Activated CD4-positive, alpha-beta T cell treated with anti-CD3 and anti-CD28 coated beads, Interleukin-2, amount 10 ng/mL, durations not matched to agents 24 days and 14 days (primary cell): ENCODE measurements at places on chromosomes 2 and 18. TPM values are rescaled to one million over a fixed set of nuclear protein-coding genes. Genes with fewer than 3 reads are reported as not detected.

GRCh38 chr2:27754831-27755230, 16.7 kb upstream of the MRPL33 start:
- peak overlapping the region; percentile 37 for H3K27ac ChIP-seq
- no peaks in the 10 kb centered on the region for H3K36me3 ChIP-seq
- H3K4me1 ChIP-seq = peaks cover 8% of the 10 kb centered on the region

DNA sequence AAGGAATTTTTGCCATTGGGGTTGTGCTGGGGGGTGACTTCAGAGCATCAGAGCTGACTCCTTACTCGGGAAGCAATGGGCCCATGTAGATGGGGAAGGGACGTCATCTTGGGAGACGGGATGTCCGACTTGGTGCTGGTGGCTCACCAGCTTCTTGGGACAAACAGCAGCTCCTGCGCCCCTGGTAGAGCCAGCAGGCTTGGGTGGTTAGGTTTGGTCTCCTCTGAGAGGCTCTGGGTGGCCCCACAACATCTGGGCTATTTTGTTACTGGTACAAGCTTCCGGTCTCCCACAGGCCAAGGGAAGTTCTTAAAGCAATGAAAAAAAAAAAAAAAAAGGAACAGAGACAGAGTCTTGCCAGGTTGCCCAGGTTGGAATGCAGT, 1.8 kb downstream of the NGEF start:
- no peak overlapping the region for H3K27ac ChIP-seq
- no peak overlapping the region for H3K4me3 ChIP-seq
- H3K4me1 ChIP-seq = no peaks in the 10 kb centered on the region
- DNase-seq = no peak

- no peak overlapping the region for H3K27ac ChIP-seq
- no peaks in the 10 kb centered on the region for H3K4me1 ChIP-seq
- no peaks in the 10 kb centered on the region for H3K36me3 ChIP-seq
- H3K4me3 ChIP-seq = no peak overlapping the region
- no peaks in the 10 kb centered on the region for H3K27me3 ChIP-seq
Observed at GRCh38 chr18:32884543-32884942, 111.7 kb upstream of the KLHL14 start.

GRCh38 chr2:54076586-54076985, 38.8 kb upstream of the ACYP2 start:
- no peak overlapping the region for H3K4me3 ChIP-seq
- H3K27ac ChIP-seq = no peak overlapping the region
- no peak for DNase-seq
- H3K36me3 ChIP-seq = no peaks in the 10 kb centered on the region
- H3K27me3 ChIP-seq = no peaks in the 10 kb centered on the region
- H3K4me1 ChIP-seq = peaks cover 9% of the 10 kb centered on the region

DNA sequence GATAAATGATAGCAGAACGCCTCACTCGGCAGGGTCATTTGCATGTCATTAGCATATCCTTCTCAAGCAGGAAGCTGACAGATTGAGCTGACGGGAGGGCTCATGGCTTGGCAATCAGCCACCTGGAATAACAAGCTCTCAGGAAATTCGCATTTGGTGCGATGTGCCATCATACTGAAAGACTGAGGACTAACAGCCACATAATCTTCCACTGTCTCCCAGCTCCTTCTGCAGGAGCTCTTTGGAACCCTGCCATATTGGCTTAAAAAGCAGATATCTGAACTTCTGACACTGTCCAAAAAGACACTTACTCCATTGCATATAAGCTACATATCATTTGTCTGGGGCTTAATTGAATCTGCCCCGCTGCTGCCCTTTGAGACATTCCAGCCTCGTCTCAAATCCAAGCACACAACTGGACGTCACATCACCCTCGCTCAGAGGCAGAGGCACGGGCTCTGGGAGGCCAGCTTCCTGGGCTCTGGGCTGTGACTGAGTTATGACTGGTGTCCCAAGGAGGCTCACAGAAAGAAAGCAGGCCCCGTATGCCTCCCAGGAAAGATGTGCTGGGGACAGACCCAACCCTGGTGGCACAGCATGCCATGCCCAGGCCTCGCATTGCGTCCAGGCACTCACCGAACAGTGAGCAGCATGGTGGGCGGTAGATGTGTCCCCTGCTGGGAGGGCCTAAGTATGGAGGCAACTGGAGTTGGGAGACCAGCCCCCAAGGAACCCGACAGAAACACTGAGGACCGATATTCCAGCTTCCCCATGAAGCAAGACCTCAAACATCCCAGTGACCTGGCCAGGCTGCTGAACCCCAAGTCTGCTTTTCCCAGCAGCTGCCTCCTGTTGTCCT, 228.0 kb downstream of the ATAD2B start:
- no peak overlapping the region for H3K4me3 ChIP-seq
- DNase-seq = no peak
- no peak overlapping the region for H3K27ac ChIP-seq
- H3K27me3 ChIP-seq = no peaks in the 10 kb centered on the region

COL4A4 gene
- total RNA-seq = not detected in 2 replicates

SLC30A3 gene
- 1.4 and 2.2 TPM in 2 replicates for total RNA-seq

DNA sequence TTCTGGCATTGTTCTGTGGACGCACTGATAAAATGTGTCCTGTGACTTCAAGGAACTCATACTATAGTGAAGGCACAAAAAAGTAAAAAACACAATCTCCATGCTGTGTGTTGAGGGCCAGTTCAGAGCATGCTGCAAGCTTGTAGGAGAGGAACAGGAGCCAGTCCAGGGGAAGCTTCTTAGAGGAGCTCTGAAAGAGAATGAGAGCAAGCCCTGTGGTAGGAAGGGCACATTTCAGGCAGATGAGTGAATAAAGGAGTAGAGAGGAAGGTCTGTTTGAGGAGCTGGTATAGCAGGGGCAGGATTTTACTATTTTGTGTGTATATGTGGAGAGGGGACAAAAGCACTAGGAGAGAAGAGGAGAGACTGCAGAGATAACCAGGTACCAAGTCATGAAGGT, 478.3 kb downstream of the ZEB2 start:
- no peak for DNase-seq
- H3K36me3 ChIP-seq = no peaks in the 10 kb centered on the region
- H3K4me3 ChIP-seq = no peak overlapping the region
- H3K27me3 ChIP-seq = no peaks in the 10 kb centered on the region

- H3K27me3 ChIP-seq = no peaks in the 10 kb centered on the region
- H3K27ac ChIP-seq = peak overlapping the region; percentile 75
- peak overlapping the region; percentile 1 for H3K4me3 ChIP-seq
- DNase-seq = peak; percentile 84
- no peaks in the 10 kb centered on the region for H3K36me3 ChIP-seq
Observed at GRCh38 chr2:68714866-68715265, 19.7 kb upstream of the ARHGAP25 start.

DNA sequence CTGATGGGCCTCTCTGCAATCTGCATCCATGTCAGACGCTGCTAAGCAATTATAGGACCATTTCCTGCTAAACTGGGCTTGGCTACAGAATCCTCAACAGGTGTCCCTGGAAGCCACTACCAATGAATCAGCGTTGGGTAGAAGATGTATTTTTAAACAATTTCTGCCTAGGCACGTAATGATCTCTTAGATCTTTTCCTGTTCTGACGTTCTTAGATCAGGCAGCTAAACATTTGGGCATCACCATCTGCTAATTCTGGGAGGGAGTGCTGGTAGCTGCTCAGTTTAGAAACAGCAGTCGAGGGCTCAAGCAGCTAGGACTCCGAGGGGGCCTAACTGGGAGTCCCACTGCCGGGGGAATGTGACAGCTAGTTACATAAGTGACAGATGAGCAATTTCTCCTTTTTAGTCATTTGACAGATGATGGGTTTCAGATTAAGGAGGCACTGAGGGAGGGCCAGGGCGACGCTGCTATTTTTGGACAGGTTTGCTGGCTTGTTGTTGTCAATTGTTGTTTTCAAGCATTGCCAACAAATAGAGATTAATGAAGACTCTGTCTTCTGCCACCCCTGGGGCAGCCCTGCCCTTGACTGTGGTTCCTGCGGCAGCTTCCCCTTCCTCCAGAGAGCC, 92.7 kb downstream of the MRO start:
- DNase-seq = no peak
- H3K4me3 ChIP-seq = no peak overlapping the region
- H3K27ac ChIP-seq = no peak overlapping the region
- H3K27me3 ChIP-seq = no peaks in the 10 kb centered on the region
- H3K36me3 ChIP-seq = no peaks in the 10 kb centered on the region

C2orf66 gene
- 0.17 and 0.33 TPM in 2 replicates for total RNA-seq

DNA sequence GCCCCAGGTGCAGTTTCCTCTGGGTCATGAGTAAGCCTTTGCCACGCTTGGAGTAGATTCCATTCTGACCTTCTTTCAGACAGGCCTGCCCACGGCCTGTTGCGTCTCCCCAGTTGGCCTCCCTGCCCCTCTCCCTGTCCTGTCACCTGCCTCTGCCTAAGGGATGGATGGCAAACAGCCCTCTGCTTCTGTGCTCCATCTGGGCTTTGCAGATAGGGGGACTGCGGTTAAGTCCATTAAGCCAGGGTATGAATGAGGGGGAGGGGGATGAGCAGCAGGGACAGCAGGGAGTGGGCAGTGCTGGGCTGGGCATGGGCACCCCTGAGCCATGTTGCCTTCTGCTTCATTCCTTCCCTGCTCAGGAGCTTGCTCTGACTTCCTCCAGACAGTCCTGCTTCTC, 37.6 kb upstream of the B3GNT7 start:
- H3K27me3 ChIP-seq = peaks cover 2% of the 10 kb centered on the region
- H3K27ac ChIP-seq = no peak overlapping the region
- peaks cover 8% of the 10 kb centered on the region for H3K4me1 ChIP-seq
- no peaks in the 10 kb centered on the region for H3K36me3 ChIP-seq

DNA sequence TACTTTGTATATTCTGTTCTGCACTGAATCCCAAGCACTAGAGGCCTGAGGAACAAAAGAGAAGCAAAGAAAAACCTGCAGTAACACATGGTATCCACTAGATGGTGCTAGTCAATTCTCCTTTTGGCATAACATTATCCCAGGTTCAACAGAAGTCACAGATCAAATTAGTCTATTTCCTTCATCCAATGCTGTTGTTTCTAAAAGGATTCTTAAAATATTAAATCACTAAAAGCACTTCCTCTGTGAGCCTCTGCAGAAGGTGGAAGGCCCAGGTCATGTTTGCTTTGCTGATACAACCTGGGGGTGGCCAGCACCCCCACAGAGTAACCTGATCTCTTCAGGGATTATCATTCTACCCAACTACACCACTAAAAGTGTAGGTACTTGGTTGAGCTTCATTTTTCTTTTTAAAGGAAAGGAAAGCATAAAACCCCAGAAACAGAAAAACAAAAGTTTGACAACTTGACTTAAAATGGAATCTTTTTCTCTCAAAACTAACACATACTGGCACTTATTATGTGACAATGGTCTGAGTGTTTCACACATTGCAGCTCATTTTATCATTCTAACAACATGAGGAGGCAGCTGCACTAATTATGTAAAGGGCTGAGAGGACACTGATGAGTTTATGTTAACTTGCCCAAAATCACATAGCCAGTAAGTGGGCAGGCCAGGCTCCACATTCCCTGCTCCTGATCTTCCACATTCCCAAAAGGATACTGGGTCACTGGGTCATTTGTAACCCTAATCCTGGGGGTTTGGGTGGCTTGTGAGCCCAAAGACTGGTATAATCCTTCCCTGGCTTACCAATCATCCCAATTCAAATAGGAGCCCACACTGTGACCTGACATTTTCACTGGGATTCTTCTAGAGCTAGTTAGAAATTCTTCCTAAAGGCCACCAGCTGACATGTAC, 66.8 kb upstream of the DNER start:
- no peak overlapping the region for H3K27ac ChIP-seq
- DNase-seq = no peak
- H3K27me3 ChIP-seq = no peaks in the 10 kb centered on the region

- H3K27me3 ChIP-seq = no peaks in the 10 kb centered on the region
- no peaks in the 10 kb centered on the region for H3K4me1 ChIP-seq
- no peak overlapping the region for H3K4me3 ChIP-seq
- H3K36me3 ChIP-seq = no peaks in the 10 kb centered on the region
- no peak overlapping the region for H3K27ac ChIP-seq
Observed at GRCh38 chr2:214489702-214490101, 78.8 kb downstream of the VWC2L start.

- no peak overlapping the region for H3K27ac ChIP-seq
- no peak for DNase-seq
- H3K36me3 ChIP-seq = peaks cover 67% of the 10 kb centered on the region
- H3K27me3 ChIP-seq = no peaks in the 10 kb centered on the region
- no peak overlapping the region for H3K4me3 ChIP-seq
Observed at GRCh38 chr18:210733-211132, 52.4 kb downstream of the USP14 start.

GRCh38 chr2:43450617-43451016, 145.2 kb downstream of the THADA start:
- DNase-seq = no peak
- H3K27ac ChIP-seq = no peak overlapping the region
- no peak overlapping the region for H3K4me3 ChIP-seq
- H3K4me1 ChIP-seq = peaks cover 10% of the 10 kb centered on the region
- no peaks in the 10 kb centered on the region for H3K27me3 ChIP-seq

CDKL4 gene
- not detected in 2 replicates for total RNA-seq

DNA sequence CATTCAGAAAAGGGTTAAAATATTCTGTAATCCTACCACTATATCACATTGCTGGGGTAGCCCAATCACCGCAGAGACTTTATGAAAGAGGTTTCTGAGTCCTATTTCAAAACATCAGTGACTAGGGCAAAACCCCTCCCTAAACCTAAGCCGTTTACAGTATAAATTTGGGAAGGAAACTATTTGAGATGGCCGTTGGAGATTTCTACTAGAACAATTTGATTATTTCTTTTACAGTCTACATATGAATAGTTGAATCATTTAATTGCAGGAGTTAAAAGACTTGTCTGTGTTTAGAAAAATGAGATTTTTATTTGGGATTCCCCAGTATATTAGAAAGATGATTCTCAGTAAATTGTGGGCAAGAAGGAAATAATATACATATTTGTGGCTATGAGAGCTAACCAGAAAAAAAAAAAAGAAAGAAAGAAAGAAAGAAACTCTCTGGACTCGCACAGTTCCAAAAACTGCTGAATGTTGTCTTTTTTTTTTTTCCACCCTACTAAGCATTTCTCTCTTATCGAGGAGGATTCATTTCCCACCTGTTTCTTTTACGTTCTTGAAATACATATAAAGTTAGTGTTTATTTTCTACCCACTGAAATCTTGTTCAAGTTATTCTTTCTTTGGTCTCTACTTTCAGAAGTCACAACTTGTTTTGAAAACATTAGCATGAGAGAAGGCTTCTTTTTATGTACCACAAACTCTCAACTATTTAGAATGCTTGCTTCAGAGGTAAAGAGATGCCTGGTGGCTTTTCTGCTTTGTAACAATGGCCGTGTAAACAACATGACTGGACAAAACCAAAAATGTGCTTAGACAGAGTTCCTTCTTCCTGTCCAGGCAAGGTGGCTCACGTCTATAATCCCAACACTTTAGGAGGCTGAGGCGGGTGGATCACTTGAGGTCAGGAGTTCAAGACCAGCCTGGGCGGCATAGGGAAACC, 65.9 kb downstream of the BCL2 start:
- H3K4me1 ChIP-seq = peaks cover 68% of the 10 kb centered on the region
- H3K4me3 ChIP-seq = peak overlapping the region; percentile 29
- H3K36me3 ChIP-seq = peaks cover 73% of the 10 kb centered on the region
- no peaks in the 10 kb centered on the region for H3K27me3 ChIP-seq
- H3K27ac ChIP-seq = peak overlapping the region; percentile 64

SLC38A11 gene
- total RNA-seq = not detected in 2 replicates

GRCh38 chr2:241009601-241010530, 11.4 kb downstream of the SNED1 start:
- peaks cover 3% of the 10 kb centered on the region for H3K36me3 ChIP-seq
- peaks cover 1% of the 10 kb centered on the region for H3K27me3 ChIP-seq
- H3K27ac ChIP-seq = peak overlapping the region; percentile 59
- DNase-seq = peak; percentile 85
- peaks cover 13% of the 10 kb centered on the region for H3K4me1 ChIP-seq
